ENCODE measurements at places on chromosomes 7 and 10.
A peak's percentile ranks its signal among the peaks of the same experiment; 100 is the strongest.

GRCh38 chr10:48835781-48836180, 103.9 kb downstream of the LRRC18 start:
- DNase-seq = no peak

DNA sequence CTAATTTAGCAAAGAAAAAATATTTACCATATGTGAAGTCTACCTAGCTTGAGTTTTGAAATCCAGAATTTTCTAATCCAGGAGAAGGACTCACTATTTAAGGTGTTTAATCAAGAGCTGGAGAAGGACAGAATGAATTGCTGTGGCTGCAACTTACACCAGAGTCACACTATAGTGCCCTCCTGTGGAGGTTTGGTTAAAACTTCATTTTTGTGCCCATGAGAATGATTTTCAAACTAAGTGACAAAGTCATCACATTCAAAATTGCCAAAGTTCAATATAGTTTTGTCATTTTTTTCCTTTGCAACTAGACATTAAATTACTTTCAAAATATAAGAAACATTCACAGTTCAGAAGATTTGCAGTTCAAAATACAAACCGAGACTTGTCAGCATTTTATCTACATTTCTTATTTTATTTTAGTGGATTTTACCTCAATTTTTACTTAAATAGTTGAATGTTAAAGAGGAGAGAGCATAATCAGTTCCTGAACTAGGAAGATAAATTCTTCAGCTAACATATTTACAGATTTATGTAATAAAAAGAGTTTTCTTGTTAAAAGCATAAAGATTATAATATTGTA, 70.7 kb downstream of the CABCOCO1 start:
- peak; percentile 22 for DNase-seq

GRCh38 chr7:31204071-31204470, 136.5 kb downstream of the NEUROD6 start:
- DNase-seq = no peak

DNA sequence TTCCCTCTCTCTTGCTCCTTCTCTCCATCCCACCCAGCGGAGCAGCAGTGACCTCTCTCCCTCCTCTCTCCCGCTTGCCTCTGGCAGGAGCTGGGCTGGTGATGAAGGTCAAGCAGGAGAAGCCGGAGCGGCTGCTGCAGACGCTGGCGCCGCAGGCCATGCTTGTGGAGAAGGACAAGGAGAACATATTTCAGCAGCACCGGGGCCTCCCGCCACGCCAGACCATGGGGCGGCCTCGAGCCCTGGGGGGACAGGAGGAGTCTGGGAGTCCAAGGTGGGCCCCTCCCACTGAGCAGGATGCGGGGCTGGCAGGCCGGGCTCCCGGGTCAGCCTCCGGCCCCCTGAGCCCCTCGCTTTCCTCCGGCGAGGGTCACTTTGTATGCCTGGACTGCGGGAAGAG, 17.3 kb downstream of the ZNF775 start:
- DNase-seq = no peak

GRCh38 chr10:114103284-114103683, 59.6 kb downstream of the ADRB1 start:
- DNase-seq = no peak

- DNase-seq = no peak
These were observed 227.8 kb upstream of the BMPER start for GRCh38 chr7:33677556-33677955.

GRCh38 chr7:111290982-111291381, 200.1 kb downstream of the LRRN3 start:
- DNase-seq = no peak

DNA sequence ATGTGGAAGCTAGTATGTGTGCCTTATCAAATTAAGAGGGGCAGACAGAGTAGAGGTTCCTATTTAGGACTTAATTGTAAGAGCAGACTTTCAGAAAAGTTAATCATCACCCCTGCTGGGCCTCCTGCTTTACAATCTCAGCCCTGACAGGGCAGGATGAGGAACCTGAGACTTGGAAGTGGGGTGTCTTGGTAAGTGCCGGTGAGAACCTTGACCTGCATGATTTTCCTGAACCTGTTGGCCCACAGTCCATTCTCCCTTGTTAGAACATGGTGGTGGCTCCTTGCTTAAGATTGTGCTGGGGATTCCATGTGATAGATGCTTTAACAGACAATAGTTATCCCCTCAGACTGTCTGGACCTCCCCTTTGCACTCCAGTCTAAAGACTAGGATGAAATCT, 141.7 kb upstream of the TMEM72 start:
- DNase-seq = no peak

DNA sequence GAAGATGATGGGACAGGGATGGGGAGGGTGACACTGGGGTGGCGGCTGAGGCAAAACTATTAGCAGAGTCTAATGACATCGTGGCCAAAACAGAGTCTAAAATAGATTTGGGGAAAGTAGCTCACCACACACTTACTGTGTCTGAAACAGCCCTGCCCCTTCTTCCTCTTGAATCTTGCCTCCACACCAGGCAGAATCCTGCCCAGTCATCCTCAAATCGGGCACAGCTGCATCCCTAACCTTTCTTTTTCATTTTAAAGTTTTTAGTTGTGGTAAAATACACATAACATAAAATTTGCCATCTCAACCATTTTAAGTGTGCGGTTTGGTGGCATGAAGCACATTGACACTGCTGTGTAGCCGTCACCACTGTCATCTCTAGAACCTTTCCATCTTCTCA, 90.0 kb downstream of the PRKAG2 start:
- no peak for DNase-seq

- no peak for DNase-seq
These were observed 472 bp upstream of the ADAM22 start for GRCh38 chr7:87933605-87933952.

- no peak for DNase-seq
These were observed 9.9 kb upstream of the CALML5 start for GRCh38 chr10:5509236-5509635.

GRCh38 chr10:114282526-114282925, 43.5 kb downstream of the VWA2 start:
- peak; percentile 8 for DNase-seq

GRCh38 chr10:29749150-29749549, 114.4 kb upstream of the SVIL start:
- no peak for DNase-seq

DNA sequence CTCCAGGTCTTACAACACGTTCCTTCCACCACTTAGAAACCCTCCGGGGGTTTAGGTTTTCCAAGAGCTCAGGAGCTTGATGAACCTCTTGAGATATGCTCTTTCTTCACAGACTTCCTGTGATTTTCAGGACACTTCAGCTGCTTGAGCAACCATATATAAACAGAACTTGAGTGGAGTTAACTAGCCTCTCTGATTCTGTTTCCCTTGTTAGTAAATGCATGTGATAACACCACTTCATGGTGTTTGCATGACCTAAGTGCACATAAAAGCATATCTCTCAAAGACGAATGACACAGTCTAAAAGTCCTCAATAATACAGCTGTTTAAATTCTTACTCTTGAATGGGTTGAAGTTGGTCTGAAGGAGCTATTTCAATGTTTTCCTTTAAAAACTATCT, 9.9 kb downstream of the PRR15 start:
- DNase-seq = no peak
